ENCODE measurements at places on chromosomes 4 and X.
A peak's percentile ranks its signal among the peaks of the same experiment; 100 is the strongest.

- no peak for DNase-seq
Observed at GRCh38 chr4:31351695-31352094, 631.5 kb downstream of the PCDH7 start.

GRCh38 chrX:153875391-153876111 lies 10.4 kb downstream of the L1CAM start:
- peak; percentile 49 for DNase-seq

- no peak for DNase-seq
Observed at GRCh38 chr4:104815665-104816064, 321.0 kb upstream of the CXXC4 start.

DNA sequence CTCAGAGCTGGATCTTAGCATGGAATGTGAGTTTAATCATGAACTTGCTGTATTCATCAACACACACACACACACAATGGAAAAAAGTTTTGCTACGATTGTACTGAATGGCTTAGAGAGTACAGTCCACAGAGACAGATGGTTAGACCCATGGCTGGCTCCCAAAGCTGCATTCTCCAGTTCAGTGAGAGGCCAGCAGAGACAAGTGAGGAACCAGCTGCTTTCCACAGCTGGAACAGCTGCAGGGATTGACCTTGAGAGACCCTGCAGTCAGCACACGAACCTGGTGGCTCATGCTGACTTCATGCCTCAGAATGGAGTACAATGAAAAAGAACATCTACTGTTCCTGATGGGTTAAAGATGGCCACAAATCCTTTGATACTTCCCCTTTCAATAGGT lies 94.5 kb downstream of the DHX15 start:
- DNase-seq, result no peak

DNA sequence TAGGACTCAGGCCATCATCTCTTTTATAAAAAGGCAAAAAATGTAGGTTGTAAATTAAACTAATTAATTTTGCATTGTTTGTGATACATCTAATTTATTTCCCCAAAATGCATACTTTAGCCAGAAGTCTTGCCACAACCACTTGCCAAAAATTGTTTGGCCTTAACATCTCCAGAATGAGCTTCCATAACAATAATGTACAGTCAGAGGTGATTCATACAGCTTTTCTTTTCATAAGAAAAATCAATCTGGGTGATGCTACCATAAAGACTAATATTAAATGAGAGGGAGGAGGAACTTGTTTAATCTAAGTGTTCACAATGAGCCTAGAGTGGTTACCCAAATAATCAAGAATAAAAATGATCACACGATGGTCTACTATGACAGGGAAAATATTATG lies 59.3 kb downstream of the AMMECR1 start:
- no peak for DNase-seq

GRCh38 chrX:150148749-150149672 lies 210.7 kb upstream of the EOLA2 start:
- DNase-seq, result no peak

GRCh38 chrX:112868586-112868985 lies 28.0 kb upstream of the AMOT start:
- DNase-seq, result no peak

DNA sequence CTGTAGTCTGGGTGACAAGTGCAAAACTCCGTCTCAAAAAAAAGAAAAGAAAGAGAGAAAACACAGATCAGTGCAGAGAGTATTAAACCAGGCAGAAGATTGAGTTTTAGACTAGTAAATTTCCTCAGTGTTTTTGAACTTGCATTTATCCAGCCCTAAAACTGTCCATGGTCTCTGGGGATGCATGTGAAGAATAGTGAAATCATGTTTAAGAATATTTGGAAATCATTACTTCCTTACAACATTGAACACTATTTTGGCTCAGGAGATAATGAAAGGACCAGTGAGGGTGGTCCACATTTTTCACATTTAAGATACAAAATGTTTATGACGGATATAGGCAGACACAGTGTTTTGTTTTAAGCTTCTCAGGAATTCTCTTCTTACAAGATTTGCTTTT lies 195.8 kb upstream of the RASGEF1B start:
- no peak for DNase-seq

All from activated T-cell treated with anti-CD3 and anti-CD28 coated beads for 48 hours (primary cell).